Camera-type eye (tissue), 1 donor: ENCODE measurements at places on chromosomes 16 and 17. TPM values are rescaled to one million over a fixed set of nuclear protein-coding genes. Genes with fewer than 3 reads are reported as not detected.

TBC1D28 gene
- not detected for total RNA-seq

NEUROD2 gene
- total RNA-seq: 3.7 TPM

SLFN12 gene
- 11.5 TPM for total RNA-seq

C1QBP gene
- total RNA-seq: 104 TPM

SYNRG gene
- total RNA-seq: 54.7 TPM

KRTAP9-4 gene
- not detected for total RNA-seq

TPSG1 gene
- total RNA-seq: not detected

CDH13 gene
- 44.4 TPM for total RNA-seq

SAMD14 gene
- total RNA-seq: 14.2 TPM

PLXDC1 gene
- total RNA-seq: 49.3 TPM

TRAPPC2L gene
- total RNA-seq: 25.8 TPM

CES2 gene
- 34.1 TPM for total RNA-seq

PDILT gene
- total RNA-seq: not detected

DPEP2 gene
- total RNA-seq: 1.3 TPM

ZNF423 gene
- total RNA-seq: 35.2 TPM

AKTIP gene
- 52.3 TPM for total RNA-seq

ASGR1 gene
- 5.7 TPM for total RNA-seq

OR1G1 gene
- not detected for total RNA-seq
